ENCODE measurements at places on chromosomes 6 and 20.
A peak's percentile ranks its signal among the peaks of the same experiment; 100 is the strongest.

DNA sequence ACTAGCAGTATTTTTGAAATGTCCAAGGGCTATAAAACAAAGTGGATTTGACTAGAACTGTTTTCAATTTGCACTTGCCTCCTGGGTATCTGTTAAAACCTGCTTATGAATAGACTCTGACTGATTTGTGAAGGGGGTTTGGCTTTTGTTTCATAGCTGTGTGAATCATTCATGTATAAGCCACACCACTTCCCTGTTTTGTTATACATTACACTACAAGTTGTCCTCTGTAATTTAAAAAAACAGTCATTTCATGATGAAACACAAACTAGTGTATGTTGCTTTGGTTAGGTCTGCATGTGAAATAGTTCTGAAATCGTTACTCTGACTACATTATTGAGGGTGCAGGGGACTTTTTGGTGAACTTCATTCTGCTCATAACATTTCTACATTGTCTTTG, 121.7 kb downstream of the NKAIN2 start:
- peak; percentile 41 for DNase-seq

GRCh38 chr6:111844921-111845320, 28.3 kb downstream of the FYN start:
- no peak for DNase-seq

GRCh38 chr6:18514180-18514579, 127.0 kb downstream of the RNF144B start:
- DNase-seq, result no peak

- DNase-seq, result peak; percentile 97
These were observed 7.8 kb downstream of the ADA start for GRCh38 chr20:44643596-44644229.

DNA sequence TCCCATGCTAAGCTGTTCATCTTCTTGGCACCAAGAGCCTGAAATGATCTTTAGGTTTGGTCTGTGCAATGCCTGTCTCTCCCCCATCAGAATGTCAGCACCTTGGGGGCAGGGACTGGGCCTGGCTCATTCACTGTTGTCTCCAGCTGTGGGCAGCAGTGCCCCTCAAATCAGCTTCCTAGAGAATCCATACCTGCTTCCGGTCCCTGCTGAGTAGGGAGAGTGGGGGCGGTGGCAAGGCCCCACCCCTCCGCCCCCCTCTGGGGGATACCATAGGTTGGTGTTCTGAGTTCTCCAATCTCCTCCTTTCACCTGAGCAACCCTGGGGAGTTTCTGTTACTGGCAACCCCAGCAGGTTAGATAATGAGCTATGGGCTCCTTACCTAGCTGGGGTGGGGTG, 19.2 kb upstream of the SPDEF start:
- DNase-seq, result no peak

DNA sequence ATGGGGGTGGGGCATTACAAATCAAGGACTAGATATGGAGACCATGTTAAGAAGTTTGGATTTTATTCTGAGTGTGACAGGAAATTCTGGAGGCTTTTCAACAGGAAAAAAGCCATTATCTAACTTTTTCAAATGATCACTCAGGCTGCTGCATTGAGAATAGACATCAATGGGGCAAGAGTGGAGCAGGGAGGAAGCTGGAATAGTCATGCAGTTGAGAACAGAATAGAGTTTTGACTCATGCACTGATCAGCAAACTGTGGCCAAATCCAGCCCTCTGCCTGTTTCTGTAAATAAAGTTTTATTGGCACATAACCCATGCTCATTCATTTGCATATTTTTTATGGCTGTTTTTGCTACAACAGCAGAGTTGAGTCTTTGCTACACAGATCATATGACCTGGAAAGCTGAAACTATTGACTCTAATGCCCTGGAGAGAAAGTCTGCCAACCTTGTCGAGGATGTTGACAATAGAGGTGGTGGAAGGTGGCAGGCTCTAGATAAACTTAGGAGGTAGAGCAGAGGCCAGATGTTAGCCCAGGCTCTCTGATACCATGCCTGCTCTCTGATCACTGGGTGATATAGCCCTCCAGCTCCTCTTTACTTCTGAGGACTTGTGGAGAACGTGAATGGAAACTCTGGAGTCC, 441.8 kb downstream of the PTPRT start:
- DNase-seq, result no peak

DNA sequence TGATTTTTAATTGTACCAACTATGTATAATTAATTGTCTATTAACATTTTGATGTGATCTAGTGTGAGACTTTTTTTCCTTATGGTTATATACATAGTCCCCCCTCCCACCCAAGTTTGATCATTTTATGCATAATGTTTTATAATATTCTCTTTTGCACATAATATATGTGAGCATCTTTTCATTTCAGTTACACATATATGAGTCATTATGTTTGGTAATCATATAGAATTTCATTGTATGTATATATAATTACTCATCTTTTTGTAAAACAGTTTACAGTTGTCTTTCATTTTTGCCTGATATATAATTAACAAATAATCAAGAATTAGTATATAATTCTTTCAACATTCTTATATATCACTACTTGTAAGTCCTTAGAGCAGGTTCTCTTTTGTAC, 15.0 kb downstream of the RWDD1 start:
- DNase-seq, result no peak

DNA sequence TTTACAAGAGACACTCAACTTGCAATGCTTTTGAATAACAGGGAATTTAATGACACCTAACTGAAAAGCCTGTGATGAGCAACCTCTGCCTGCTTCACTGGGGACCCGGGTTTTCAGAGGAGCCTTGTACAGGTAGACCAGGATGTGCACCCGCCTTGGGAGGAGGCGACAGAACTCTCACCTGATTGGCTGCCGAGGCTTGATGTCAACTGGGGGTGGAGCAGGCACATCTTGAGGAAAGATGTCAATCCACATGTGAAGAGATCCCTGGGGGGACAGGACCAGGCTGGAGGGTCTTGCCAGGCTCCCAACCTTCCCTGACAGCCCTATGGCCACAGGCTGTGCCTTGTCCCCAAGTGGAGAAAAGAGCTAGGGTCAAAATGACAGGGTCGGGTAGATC, 19.8 kb downstream of the ERGIC3 start:
- DNase-seq, result no peak

GRCh38 chr6:137112067-137112355, 61.4 kb downstream of the IL22RA2 start:
- no peak for DNase-seq

- DNase-seq, result no peak
These were observed 1085.3 kb upstream of the MAP3K7 start for GRCh38 chr6:91672201-91672600.
